ENCODE measurements at places on chromosomes 6 and 20. TPM values are rescaled to one million over a fixed set of nuclear protein-coding genes. Genes with fewer than 3 reads are reported as not detected.

DNA sequence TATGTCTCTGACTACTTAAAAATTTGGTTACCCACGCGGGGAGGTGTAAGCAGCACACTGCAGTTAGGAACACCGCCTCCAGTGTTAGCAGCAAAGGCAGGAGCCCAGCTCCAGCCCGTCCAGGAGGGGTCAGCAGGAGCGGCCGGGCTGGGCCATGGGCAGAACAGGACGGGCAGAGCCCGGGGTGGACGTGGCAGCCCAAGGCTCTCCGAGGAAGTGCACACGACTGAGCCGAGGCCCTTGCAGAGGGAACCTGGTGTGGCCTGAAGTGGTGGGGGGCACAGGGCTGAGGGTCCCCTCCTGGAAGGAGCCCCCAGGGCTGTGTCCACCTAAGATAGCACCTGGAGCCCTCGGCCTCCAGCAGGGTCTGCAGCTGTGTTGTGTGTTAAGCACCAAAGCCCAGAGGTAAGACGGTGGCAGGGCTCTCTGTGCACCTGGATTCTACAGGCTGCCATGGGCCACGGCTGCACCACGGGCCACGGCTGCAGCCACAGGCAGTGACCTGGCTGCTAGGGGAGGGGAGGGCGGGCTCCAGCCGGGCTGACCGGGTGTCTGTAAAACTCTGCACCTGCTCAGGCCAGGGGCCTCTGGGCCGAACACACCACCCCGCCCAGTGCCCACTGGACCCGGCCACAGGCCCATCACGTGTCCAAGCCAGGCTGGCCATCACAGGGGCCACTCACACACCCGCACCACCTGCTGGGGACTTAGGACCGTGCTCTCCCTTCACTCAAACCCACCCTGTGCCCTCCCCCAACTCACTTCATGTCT is 6.6 kb downstream of the SLC2A4RG start:
- H3K4me3 ChIP-seq = no peak overlapping the region
- H3K27me3 ChIP-seq = no peaks in the 10 kb centered on the region
- no peaks in the 10 kb centered on the region for H3K36me3 ChIP-seq
- H3K4me1 ChIP-seq = peaks cover 13% of the 10 kb centered on the region

GRCh38 chr6:53202052-53202451 is 53.4 kb upstream of the GCM1 start:
- H3K27ac ChIP-seq = no peak overlapping the region
- H3K4me3 ChIP-seq = no peak overlapping the region
- H3K4me1 ChIP-seq = no peaks in the 10 kb centered on the region

GRCh38 chr6:16229700-16230099 is 8.7 kb upstream of the GMPR start:
- no peaks in the 10 kb centered on the region for H3K36me3 ChIP-seq
- H3K4me1 ChIP-seq = no peaks in the 10 kb centered on the region
- no peak for DNase-seq
- H3K27ac ChIP-seq = no peak overlapping the region
- no peaks in the 10 kb centered on the region for H3K27me3 ChIP-seq

GRCh38 chr6:18242062-18242851 is 22.1 kb downstream of the DEK start:
- DNase-seq = no peak
- H3K27ac ChIP-seq = no peak overlapping the region
- H3K4me1 ChIP-seq = no peaks in the 10 kb centered on the region

- no peak overlapping the region for H3K27ac ChIP-seq
- H3K36me3 ChIP-seq = no peaks in the 10 kb centered on the region
- no peaks in the 10 kb centered on the region for H3K4me1 ChIP-seq
- no peak for DNase-seq
- no peak overlapping the region for H3K4me3 ChIP-seq
Measured at GRCh38 chr20:59806578-59806975, 126.9 kb downstream of the SYCP2 start.

The VEGFA gene
- total RNA-seq = 230 TPM

GRCh38 chr6:31614684-31615578 is at the start of gene AIF1:
TSS of gene AIF1 (plus strand) at chr6:31615234. CDS start at chr6:31615330, 96 bp downstream.
- H3K27ac ChIP-seq = no peak within 1 kb of the TSS
- no peaks in the 10 kb centered on the region for H3K4me1 ChIP-seq
- H3K4me3 ChIP-seq = peak within 1 kb of the TSS; percentile 27

The GRM1 gene
- total RNA-seq = 0.16 TPM

DNA sequence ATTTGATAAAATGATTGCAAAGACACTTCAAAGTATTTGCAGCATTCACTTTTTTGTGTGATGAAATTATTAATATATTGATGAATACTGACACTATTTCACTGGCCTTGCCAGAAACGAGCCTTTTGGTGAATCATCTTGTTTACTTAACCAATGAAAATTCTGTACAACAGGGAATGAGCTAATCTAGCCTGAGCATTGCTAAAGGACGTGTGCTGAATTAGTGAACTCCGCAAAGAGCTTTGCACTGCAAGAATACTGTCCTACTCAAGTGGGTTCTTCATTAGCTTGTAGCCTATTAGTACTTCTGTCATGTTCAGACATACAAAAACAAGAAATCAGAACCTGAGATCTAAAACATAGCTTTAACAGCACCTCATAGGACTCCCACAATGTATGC is 172.0 kb upstream of the NRSN1 start:
- H3K4me3 ChIP-seq = no peak overlapping the region
- no peaks in the 10 kb centered on the region for H3K4me1 ChIP-seq
- no peaks in the 10 kb centered on the region for H3K27me3 ChIP-seq
- H3K36me3 ChIP-seq = no peaks in the 10 kb centered on the region
- no peak for DNase-seq

- no peaks in the 10 kb centered on the region for H3K27me3 ChIP-seq
- H3K4me1 ChIP-seq = no peaks in the 10 kb centered on the region
- no peaks in the 10 kb centered on the region for H3K36me3 ChIP-seq
- H3K4me3 ChIP-seq = no peak overlapping the region
- H3K27ac ChIP-seq = no peak overlapping the region
Measured at GRCh38 chr20:37407573-37408002, 61.6 kb downstream of the SRC start.

GRCh38 chr6:158396136-158396535 is 83.9 kb downstream of the TULP4 start:
- DNase-seq = no peak
- H3K4me1 ChIP-seq = no peaks in the 10 kb centered on the region
- H3K27ac ChIP-seq = no peak overlapping the region
- no peaks in the 10 kb centered on the region for H3K36me3 ChIP-seq
- H3K27me3 ChIP-seq = no peaks in the 10 kb centered on the region
